ENCODE measurements at places on chromosomes 6 and 20. TPM values are rescaled to one million over a fixed set of nuclear protein-coding genes. Genes with fewer than 3 reads are reported as not detected.

Gene MBOAT1
- total RNA-seq: 7.1 TPM

Gene CLPSL1
- total RNA-seq: not detected

Gene PDYN
- not detected for total RNA-seq

Gene KHDC1L
- total RNA-seq: not detected

- no peak overlapping the region for H3K4me3 ChIP-seq
- H3K27ac ChIP-seq: no peak overlapping the region
- H3K36me3 ChIP-seq: no peaks in the 10 kb centered on the region
- H3K27me3 ChIP-seq: no peaks in the 10 kb centered on the region
- peaks cover 4% of the 10 kb centered on the region for H3K4me1 ChIP-seq
Measured at GRCh38 chr20:23520185-23520584, 29.3 kb downstream of the CST8 start.

DNA sequence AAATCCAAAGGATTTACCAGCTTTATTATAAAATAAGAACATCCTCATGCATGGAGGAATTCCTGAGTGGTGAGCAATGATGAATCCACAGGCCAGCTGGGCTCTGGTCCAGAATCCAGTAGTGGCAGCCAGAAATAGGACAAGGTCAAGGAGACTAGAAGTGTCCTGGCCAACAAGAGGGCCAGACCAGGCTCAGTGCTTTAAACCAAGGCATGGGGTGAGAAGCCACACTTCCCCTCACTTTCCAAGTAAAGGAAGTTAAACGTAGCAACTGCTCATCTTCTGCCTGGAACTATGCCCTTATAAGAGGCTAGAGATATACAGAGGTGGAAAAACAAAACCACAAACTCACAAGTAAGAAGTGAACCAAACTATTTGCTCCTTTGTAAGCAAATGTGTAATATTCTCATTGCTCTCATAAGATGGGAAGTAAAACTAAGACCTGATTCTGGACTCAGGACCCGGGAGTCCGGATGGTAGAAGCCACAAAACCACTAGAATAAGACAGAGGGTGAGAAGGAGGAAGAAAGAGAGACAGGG, 253.2 kb downstream of the UST start:
- H3K27me3 ChIP-seq: no peaks in the 10 kb centered on the region
- DNase-seq: no peak
- peak overlapping the region; percentile 34 for H3K27ac ChIP-seq
- no peak overlapping the region for H3K4me3 ChIP-seq
- no peaks in the 10 kb centered on the region for H3K4me1 ChIP-seq

GRCh38 chr20:313948-314347, 11.4 kb upstream of the SOX12 start:
- no peaks in the 10 kb centered on the region for H3K27me3 ChIP-seq
- no peak for DNase-seq
- H3K4me1 ChIP-seq: peaks cover 5% of the 10 kb centered on the region
- H3K36me3 ChIP-seq: no peaks in the 10 kb centered on the region

DNA sequence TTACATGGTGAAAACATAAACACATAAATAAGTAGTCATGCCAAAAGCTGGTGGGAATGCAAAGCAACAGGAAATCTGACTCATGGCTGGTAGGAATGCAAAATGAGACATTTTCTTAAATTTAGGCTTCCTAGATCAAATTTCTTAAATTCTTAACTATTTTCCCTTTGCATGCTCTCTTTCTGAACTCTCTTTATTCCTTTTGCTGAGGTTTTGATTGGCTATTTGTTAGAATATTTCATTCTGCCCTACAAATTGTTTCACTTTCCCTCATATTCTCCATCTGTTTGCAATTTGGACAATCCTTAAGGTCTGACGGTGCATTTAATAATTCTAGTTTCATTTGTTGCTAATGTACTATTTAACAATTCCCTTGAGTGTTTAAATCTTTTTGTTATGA, 437.5 kb upstream of the RGS17 start:
- DNase-seq: no peak
- no peak overlapping the region for H3K4me3 ChIP-seq
- H3K4me1 ChIP-seq: no peaks in the 10 kb centered on the region
- H3K27me3 ChIP-seq: no peaks in the 10 kb centered on the region
- H3K27ac ChIP-seq: no peak overlapping the region
- no peaks in the 10 kb centered on the region for H3K36me3 ChIP-seq

DNA sequence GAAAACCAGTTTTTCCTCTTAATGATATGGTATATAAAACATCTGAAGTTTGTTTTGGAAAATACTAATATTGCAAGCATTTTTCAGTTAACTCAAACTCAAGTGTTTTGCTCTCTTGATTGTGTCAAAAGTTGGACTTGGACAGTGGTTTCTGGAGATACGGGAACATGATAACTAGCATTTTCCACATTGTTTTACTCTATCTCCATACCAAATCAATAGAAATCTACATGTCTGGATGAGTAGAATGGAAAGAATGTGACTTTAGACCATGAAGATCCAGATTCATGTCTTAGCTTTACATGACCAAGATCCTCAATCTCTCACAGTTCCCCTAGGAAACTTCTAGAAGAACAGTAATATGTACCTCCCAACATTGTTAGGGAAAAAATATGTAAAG, 22.2 kb upstream of the FBXO30 start:
- no peaks in the 10 kb centered on the region for H3K4me1 ChIP-seq
- no peak for DNase-seq
- no peaks in the 10 kb centered on the region for H3K36me3 ChIP-seq
- H3K27ac ChIP-seq: no peak overlapping the region
- no peak overlapping the region for H3K4me3 ChIP-seq

DNA sequence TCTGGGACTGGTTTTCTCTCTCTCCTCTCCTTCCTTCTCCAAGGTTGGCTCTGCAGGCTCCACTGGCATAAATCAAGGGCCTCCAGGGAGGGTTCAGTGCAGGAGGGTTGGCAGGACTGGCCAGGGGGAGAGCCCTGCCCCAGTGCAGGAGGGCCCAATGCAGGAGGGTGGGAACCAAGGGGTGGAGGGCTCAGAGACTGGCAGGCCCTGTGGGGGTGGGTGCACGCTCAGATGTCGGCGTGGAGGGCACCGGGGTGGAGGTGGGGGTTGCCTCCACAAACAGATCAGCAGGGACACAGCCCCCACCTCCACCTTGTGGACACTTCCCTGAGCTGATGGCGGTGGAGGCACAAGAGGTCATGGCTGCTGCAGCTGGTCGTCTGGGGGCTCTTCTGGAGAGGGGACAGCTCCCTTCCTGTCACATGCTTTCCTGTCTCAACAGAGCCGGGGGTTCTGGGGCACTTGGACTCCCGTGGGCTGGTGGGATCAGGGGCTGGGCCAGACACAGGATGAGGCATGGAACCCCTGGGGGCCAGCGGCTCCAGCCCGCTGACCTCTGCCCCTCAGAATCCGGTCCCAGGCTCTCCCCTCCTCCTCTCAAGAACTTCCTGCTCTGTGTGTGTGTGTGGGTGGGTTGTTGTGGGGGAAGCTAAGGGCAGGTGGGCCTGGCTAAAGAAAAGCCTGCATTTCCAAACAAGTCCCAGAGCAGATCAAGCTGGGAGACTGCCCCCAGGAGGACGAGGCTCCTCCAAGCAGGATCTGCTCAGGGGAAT, 2.7 kb upstream of the ABHD16B start:
- H3K27ac ChIP-seq: peak overlapping the region; percentile 40
- peaks cover 23% of the 10 kb centered on the region for H3K27me3 ChIP-seq
- H3K36me3 ChIP-seq: no peaks in the 10 kb centered on the region
- H3K4me3 ChIP-seq: no peak overlapping the region
- no peak for DNase-seq
- H3K4me1 ChIP-seq: peaks cover 40% of the 10 kb centered on the region

GRCh38 chr6:35305117-35305516, 7.5 kb downstream of the DEF6 start:
- H3K27ac ChIP-seq: no peak overlapping the region
- H3K27me3 ChIP-seq: no peaks in the 10 kb centered on the region
- H3K4me3 ChIP-seq: no peak overlapping the region
- no peaks in the 10 kb centered on the region for H3K36me3 ChIP-seq
- DNase-seq: no peak
